ENCODE measurements at places on chromosomes 16 and 17. TPM values are rescaled to one million over a fixed set of nuclear protein-coding genes. Genes with fewer than 3 reads are reported as not detected.

Gene ENO3
- 4.0 TPM for total RNA-seq

Gene CTRB2
- 4.1 TPM for total RNA-seq

Gene MEIOC
- not detected for total RNA-seq

Gene NPIPB2
- total RNA-seq: 10.9 TPM

Gene NAGS
- total RNA-seq: 0.80 TPM

Gene SOST
- not detected for total RNA-seq

Gene P2RX5
- total RNA-seq: 0.29 TPM

Gene UNC45B
- not detected for total RNA-seq

Gene MYH11
- total RNA-seq: 53.5 TPM

Gene NOS2
- total RNA-seq: 0.13 TPM

Gene CDRT15
- not detected for total RNA-seq

- peak; percentile 89 for DNase-seq
Measured at GRCh38 chr17:5115673-5116651, at the start of gene USP6. USP6 (plus strand) TSS chr17:5116032; CDS start chr17:5130368, 14,336 bp downstream.

DNA sequence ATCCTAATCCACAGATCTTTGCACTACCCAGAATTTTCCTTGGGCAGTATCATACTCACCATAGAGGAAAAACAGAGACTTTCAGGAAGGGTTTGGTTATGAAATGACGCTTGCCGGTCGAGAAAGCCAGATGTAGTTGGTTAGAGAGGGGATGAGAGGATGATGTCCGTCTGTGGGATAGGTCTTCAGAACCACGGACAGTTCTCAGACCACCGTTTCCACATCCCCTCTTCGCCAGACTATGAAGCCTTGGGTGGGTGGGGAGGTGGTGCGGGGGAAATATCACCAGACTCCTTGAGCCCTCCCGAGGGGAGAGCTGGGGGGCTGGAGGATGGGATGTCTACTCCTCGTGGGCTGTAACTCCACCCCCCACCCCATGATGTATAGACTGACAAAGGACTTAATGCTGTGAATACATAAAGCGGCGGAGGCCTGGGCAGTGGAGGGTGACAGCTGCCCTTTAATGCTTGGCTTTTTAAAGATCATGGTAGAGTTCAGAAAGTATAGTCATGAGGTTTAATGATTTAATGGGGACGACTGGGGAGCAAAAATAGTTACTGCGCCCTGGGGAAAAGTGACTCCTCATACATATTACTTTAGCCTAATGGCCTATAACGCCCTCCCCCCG lies 96.6 kb downstream of the MRM1 start:
- DNase-seq: no peak

DNA sequence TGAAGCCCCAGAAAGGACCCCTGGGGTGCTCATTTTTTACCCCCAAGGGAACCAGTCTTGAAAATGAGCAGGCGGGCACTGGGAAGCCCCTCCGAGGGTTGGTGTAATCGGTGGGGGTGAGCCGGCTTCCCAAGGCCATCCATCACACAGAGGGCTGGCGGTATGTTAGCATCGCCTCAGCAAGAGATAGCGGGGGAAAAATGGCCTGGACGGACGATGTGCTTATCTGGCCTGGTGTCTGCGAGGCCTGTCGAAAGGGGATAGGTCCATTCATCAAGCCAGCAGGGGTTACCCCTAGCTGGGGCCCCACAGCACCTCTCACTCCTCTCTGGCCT lies 188.9 kb downstream of the IRF8 start:
- peak; percentile 82 for DNase-seq

GRCh38 chr17:35082073-35082657 lies 18.7 kb upstream of the RFFL start:
- no peak for DNase-seq

GRCh38 chr17:48809182-48809581 lies 7.8 kb downstream of the TTLL6 start:
- no peak for DNase-seq

DNA sequence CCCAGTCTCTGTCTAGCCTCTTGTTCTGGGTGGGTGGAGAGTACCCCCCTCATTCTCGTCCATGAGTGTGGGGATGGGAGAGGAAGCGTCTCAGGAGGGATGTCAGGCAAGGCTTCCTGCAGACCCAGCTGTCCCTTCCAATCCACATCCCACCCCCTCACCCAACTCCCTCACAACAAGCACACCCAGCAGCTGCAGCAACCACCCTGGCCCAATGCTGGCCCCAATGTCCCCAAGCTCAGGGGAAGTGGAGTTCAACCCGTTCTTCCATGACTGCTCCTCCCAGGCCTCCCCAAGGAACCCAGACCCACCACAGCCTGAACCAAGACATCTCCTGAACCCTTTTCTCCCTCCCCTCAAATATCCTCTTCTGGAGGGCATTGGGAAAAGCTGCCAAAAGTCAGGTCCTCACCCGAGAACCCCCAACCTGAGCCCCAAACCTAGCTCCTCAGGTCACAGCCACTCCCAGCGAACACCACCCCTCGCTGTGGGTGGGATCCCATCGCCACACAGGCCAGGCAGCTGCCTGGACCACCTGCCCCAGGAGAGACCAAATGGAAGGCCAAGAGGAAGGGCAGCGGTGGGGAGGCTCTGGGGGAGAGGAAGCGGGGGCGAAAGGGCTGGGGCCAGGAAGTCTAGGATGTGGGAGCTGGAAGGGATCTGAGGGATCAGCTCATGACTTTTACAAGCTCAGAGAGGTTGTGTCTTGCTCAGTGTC lies 47.6 kb downstream of the FZD2 start:
- no peak for DNase-seq

- DNase-seq: peak; percentile 16
Measured at GRCh38 chr16:69351309-69352027, at the start of gene TMED6. TMED6 (minus strand) TSS chr16:69351786; CDS start chr16:69351753, 33 bp downstream.

GRCh38 chr16:83136419-83136818 lies 509.6 kb downstream of the CDH13 start:
- DNase-seq: no peak

DNA sequence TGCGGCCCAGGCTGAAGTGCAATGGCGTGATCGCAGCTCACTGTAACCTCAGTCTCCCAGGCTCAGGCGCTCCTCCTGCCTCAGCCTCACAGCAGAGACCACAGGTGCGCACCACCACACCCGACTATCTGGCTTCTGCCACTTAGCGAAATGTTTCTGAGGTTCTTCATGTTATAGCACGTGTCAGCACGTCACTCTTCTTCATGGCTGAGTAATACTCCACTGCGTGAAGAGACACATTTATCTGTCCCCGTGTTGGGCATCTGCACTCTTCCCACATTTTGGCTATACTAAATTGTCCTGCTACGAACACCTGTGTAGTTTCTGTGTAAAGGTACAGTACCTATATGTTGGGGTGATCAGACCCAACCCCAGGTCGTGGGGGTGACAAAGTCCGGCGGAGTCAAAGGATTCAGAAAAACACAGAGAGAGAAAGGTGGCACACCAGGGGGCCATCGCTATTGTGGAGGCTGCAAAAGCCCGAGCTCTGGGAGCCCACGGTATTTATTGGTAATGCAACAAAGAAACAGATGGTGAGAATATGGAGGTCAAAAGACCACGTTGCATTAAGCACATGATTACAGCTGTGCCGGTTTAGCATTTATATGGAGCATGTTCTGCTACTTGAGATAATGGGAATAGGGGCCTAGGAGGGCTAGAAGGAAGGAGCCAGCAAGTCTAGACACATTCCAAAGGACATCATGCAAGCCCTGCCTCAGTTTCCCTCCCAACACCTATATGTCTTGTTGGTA lies 851 bp upstream of the DPEP1 start:
- no peak for DNase-seq

- DNase-seq: no peak
Measured at GRCh38 chr16:86956437-86956836, 360.8 kb downstream of the C16orf95 start.

DNA sequence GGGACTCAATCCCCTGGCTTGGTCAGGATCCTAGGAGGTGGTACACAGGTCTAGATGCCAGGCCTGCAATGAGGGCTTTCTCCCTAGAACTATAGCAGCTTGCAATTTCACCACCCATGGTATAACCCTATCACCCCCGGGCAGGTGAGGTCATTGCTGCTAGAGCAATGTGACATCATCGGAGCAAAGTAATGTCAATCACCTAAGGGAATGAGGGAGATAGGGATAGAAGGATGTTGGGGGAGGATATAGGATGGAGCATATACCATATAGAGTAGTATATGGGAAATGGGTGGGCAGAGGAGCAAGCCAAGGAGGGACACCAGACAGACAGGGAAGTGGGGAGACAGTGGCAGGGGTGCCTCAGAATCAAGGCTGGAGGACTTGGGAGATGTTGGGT lies 3.3 kb downstream of the KCNH4 start:
- no peak for DNase-seq

DNA sequence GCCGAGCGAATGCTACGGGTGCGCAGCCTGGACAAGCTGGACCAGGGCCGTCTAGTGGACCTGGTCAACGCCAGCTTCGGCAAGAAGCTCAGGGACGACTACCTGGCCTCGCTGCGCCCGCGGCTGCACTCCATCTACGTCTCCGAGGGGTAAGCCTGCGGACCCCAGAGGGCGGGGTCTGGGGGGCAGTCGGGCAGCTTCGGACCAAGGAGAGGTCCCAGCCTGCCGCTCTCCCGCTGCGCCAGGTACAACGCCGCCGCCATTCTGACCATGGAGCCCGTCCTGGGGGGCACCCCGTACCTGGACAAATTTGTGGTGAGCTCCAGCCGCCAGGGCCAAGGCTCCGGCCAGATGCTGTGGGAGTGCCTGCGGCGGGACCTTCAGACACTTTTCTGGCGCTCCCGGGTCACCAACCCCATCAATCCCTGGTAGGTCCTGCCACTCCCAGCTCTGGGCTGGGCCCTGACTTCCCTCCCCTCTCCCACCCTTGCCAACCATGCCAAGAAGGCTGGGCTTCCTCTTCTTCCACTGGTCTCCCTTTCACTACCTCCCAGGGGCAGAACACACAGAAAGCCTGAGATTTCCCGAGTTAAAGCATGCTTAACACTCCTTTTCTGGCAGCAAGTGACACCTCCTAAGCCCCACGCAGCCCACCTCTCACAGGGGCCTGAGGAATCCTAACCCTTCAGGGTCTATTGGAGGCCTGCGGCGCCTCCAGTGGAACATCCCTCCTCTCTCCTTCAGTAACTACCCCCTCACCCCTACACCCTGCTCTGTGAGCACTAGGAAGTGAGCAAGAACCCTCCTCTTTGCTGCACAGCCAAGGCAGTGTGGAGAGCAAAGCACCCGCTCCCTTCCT lies 3.2 kb downstream of the NAGS start:
- no peak for DNase-seq

- DNase-seq: no peak
Measured at GRCh38 chr16:70662991-70663523, 16.7 kb downstream of the IL34 start.

DNA sequence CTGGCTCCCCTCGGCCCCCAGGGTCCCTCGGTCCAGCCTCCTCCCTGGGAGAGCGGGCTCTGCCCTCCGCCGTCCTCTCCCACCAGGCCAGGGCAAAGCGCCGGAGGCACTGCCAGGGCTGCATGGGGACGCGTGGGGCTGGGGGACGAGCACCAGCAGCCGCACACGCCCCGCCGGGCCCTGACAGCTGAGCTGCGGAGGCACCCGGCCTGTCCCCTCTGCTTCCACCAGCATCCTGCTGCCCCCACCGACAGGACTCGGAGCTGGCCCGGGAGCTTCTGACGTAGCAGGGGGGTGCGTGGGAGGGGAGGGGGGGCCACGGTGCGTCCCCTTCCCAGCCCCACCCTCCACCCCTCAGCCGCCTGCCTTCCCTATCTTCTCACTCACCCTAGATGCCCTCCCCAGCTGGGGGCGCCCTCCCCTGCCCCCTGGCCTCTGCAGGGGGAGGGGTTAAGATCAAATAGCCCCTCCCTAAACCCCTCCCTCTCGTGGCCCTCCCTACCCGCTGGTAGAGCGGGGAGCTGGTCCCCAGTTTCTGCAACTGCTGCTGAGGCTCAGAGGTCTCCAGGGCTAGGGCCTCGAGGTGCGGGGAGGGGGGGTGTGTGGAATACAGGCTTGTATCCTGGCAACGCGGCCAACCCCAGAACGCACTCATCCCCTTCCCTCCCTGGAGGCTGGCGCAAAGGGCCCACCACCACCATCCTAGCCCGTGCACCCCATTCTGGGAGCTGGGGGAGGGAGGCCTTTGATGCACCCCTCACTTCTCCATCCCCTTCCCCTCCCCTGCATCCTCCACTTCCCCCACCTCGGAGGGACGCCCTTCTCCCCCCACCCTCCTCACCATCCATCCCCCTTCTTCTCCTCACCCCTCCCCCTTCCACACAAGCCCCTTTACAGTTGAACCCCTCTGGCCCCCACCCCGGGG lies 1.0 kb downstream of the SRCIN1 start:
- DNase-seq: no peak

DNA sequence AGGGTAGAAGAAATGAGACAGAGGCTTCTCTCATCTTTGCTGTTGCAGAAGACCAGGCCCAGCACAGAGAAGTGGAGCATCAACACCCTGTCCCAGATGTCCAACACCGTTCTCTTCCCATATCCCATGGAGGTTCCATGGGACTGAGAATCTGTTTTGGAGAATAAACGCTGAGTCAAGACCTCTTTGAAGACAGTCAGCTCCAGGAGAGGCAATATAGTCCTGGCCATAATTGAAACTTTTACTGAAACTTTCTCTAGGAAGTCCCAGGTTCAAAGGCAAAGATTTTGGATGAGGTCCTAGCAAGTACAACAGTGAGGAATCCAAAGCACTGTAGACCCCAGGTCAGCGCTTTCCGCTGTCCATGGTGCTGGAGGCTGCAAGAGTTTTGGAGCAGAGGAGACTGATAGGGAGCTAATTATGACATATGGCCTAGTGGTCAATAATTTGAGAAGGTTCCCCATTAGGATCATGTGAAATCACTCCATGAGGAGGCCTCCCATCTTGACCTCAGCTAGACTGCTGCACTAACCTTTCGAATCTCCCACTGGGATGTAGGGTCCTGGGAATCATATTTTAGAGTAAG lies 36.0 kb downstream of the OSBPL7 start:
- DNase-seq: peak; percentile 2

DNA sequence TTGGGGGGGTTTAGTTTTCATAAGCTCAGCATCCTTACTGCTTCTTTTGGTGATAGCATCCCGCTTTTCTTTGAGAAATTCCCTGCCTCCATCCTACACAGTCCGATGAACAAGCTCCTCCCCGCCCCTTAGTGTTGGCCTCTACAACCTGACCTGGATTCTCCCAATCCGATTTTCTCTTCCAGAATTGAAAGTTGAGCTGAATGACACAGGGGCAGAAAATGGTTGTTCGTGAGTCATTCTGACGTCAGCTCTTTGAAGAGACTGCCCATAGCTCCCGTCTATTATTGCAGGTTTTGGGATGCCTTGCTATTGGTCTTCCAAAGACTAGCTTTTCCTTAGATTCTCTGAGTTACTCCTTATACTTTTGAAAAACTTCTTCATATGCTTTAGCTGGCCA lies 279.7 kb downstream of the SLC39A11 start:
- DNase-seq: no peak

GRCh38 chr17:66450008-66450851 lies 147.8 kb downstream of the PRKCA start:
- DNase-seq: no peak
